CD4-positive, alpha-beta T cell treated with Interleukin-15 for 4 hours (primary cell): ENCODE measurements at places on chromosomes 7 and 10.

- DNase-seq: no peak
Observed at GRCh38 chr10:50452603-50453002, 171.2 kb downstream of the SGMS1 start.

- no peak for DNase-seq
Observed at GRCh38 chr7:94303695-94304094, 91.0 kb upstream of the COL1A2 start.

DNA sequence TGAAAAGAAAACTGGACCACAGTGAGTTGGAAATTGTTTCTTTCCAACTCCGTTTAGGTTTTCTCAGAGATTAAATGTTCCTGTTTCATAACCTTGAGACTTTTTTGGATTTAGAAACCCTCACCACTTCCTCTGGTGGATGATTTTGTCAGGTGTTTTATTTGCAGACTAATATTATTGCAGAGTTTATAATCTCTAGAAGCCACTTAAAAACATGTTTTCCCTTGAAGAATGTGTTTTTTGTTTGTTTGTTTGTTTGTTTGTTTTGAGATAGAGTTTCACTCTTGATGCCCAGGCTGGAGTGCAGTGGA lies 520 bp upstream of the MICU1 start:
- DNase-seq: no peak

GRCh38 chr10:35194906-35195305 lies 68.3 kb downstream of the CREM start:
- DNase-seq: peak; percentile 43

DNA sequence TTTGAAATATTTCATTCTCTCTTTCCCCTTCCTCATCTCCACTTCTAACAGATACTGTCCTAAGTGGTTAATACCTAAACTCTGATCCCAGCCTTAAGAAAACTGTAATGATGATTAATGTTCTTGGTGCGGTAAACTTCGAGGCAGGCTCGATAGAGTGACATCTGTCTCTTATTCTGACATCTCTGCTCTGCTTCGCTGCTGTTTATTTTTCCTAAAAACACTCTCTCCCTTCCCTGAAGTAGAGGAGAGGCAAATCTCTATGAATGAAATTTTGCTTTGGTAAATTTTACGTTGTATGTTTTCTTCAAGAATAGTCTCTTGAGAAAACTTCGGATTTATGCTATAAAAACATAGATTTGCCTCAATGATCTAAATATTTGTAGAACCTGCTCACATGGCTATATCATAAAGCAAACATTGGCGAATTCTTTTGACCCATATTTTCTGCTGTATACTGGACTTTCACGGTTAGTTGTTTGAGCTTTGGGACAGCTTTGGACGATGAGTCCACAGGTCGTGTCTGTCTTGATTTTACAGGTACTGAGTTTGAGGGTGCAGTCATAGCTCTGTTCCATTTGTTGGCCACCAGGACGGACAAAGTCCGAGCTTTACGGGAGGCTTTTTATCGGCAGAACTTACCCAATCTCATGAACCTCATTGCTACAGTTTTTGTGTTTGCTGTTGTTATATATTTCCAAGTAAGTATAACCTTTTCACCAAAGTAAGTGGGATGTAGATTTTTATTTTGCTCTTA lies 27.1 kb downstream of the SEC61A2 start:
- no peak for DNase-seq

DNA sequence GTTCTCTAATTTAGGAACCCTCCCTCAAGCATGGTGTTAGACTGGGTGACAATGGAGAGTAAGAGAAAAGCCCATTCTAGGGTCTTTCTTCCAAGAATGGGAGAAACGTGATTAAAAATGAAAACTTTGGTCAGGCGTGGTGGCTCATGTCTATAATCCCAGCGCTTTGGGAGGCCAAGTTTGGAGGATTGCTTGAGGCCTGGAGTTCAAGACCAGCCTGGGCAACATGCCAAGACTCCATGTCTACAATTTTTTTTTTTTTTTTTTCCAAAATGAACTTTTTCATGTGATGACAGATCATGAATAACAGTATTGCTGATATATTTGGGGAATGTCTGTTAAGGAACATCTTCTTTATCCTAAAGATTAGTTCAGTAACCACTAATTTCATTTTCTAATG lies 194.6 kb downstream of the MLLT10 start:
- no peak for DNase-seq

GRCh38 chr7:1638215-1638661 lies 31.8 kb upstream of the ELFN1 start:
- no peak for DNase-seq

- no peak for DNase-seq
Observed at GRCh38 chr7:90626013-90626412, 29.9 kb downstream of the CDK14 start.

DNA sequence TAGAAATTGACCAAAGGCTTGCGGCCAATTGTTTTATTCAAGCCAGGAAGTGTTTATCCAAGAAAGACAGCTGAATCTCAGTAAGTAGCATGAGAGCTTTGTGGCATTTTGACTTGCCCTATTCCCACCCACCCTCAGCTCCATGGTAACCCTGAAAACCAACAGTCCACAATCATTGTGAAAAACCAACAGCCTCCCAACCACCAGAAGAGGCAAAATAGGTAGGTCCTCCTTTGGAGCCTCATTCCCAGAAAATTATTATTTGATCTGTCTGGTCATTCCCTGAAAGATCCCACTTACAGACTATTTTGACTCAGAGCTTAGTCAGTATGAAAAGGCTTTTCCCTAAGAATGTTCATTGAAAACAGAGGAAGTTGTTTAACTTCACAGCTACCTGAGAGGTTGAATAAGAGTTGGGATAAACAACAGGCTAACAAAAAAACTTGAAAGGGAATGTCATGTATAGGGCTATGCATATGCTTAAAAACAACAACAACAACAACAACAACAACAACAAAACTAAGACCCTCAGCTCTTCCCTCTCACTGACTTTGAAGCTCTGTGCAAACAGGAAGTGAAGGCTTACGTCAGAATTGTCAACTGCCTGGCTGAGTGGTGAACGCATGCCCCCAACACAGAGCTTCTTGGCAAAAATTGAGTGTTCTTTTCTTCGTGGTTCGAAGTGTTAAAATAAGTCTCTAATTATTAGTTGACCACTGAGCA lies 11.2 kb downstream of the KPNA7 start:
- DNase-seq: no peak

DNA sequence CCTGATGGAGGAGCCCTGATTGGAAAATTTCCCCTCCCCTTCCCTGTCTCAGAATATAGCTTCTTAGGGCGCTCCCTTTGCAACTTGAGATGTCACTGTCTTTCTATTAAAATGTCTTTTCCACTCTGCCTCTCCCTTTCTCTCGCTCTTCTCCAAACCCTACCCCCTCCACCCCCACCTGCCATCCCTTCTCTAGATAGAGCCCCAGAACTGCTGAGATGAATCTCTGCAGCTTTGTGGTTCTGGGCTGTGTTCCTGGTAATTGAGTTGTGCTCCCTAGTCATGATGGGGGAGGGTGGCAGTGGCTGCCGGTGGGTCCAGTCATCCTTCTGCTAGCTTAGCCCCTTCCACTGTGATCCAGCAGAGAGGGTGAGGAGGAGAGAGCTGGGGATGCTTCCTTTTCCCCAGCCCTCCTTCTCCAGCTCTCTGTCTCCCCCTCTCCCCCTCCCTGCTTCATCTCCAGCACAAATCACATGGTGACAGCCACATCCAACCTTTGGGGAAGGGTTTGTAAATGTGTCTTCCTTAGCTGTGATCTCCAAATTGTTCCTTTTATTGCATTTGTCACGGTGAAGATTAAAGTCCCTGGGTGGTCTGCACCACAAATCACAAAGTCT lies 50.8 kb upstream of the BTRC start:
- DNase-seq: no peak

- no peak for DNase-seq
Observed at GRCh38 chr10:120940299-120940900, 89.2 kb downstream of the WDR11 start.
